ENCODE measurements at places on chromosomes 16 and 17.

DNA sequence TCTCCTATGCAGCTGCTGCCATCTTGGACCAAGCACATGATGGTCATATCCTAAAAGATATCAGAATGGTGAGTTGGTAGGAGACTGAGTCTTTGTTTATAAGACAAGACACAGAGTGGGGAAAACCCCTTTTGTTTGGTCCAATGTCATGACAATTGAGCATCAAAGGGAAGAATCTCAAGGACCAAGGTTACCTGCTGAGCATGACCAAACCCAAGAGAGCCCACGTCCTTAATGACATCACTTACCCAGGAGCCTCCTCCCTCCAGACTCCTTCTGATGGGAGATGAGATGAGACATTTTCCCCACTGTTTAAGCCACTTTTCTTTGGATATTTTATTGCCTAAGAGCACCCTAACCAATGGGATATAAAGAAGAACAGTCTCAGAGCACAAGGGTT lies 478.1 kb downstream of the NPIPA7 start:
- DNase-seq = no peak

- no peak for DNase-seq
Measured at GRCh38 chr17:9484789-9485188, 90.8 kb downstream of the STX8 start.

DNA sequence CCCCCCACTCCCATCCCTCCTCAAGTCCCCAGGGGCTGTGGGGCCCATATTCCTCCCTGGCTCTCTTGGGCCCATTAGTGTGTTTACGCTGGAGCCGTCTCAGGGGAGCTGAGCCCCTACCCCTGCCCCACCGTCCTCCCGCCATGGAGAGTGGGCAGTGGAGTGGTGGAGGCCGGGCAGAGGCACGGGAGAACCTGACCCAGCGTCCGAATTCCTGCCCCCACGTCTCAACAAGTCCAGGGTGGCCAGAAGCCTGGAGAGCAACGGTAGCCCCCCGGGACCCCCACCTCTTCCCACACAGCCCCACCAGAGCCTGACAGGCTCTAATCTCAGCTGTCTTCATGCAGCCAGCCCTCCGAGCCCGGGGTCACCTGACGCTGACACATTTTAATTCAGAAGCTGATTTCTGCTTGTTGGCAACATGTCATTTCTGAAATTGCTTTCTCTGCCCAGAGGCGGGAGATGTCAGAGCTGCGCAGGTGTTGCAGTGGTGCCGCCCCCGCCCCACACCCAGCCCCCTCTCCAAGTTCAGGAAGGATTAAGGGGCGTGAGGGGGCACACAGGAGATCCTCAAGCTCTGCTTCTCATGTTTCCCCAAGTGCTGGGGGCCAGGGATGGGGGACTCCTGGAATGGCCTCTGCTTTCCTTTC lies 32.6 kb downstream of the WNT9B start:
- no peak for DNase-seq

GRCh38 chr17:30091771-30092170 lies 24.8 kb upstream of the NSRP1 start:
- DNase-seq = no peak

DNA sequence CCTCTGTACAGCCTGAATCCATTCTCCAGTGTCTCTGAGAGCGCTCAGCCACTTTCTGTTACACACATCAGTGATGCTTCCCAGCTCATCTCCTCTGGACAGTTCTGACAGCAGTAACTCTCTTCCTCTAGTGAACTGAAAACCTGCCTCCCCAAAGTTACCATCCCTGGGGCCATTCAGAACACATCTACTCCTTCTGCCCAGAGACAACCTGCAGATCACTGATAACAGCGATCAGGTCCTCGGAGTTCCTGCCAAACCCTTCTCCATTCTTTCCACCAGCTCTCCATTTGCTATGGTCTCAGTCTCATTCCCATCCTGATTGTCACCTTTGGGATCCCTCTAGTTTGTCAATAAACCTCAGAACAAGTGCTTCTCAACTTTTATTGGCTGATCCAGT lies 7.3 kb downstream of the ZZEF1 start:
- DNase-seq = no peak

Measured in glutamatergic neuron (in vitro differentiated cells).